ENCODE measurements at places on chromosomes 4 and X. TPM values are rescaled to one million over a fixed set of nuclear protein-coding genes. Genes with fewer than 3 reads are reported as not detected.

DNA sequence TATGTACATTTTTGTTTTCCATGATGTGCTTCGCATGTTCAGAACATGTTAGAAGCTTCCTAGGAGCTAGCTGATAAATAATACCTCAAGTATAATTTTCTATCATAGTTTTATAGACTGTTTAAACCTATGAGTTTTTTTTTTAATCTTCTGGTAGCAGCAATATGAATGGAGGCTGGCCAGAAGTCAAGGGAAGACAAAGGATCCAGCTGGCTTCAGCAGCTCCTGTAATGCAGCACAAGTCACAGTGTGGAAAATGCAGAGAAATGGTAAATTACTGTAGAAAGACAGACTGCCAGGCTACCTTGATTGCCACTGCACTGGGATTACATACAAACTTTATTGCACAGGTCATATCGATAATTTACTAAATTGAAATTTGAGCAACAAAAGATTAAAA is 537.9 kb downstream of the IQCM start:
- no peak overlapping the region for H3K4me3 ChIP-seq
- no peaks in the 10 kb centered on the region for H3K36me3 ChIP-seq
- no peak for DNase-seq
- H3K4me1 ChIP-seq = no peaks in the 10 kb centered on the region
- no peaks in the 10 kb centered on the region for H3K27me3 ChIP-seq
- no peak overlapping the region for H3K27ac ChIP-seq

DNA sequence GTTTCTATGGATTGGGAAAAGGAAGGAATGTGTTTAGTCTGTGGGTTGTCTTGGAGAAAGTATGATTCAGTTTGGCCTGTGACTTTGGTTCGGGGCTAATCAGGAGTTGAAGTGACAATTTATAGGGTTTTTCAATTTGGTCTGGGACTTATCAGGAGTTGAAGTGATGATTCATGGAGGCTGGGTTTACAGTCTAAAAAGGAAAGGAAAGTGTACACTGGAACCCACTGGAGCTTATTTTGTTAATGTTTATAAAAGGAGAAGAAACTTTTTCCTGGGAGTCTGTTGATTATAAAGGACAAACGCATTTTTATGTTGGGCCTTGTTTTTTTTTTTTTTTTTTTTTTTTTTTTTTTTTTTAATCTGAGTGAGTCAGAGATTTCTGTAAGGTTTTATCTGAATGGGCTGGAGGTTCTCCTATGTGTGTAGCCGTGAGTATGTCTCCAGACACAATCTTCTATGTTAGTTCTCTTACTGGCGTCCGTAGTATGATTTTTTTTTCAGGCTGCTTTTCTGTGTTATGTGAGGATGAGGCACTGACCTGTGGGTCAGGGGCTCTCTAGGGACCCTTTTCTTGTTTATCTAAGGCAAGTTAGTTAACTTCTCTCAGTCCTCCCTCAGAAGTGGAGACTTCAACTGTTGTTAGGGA is 33.0 kb upstream of the RAB9B start:
- H3K36me3 ChIP-seq = no peaks in the 10 kb centered on the region
- no peak overlapping the region for H3K4me3 ChIP-seq
- H3K4me1 ChIP-seq = no peaks in the 10 kb centered on the region
- DNase-seq = no peak

DNA sequence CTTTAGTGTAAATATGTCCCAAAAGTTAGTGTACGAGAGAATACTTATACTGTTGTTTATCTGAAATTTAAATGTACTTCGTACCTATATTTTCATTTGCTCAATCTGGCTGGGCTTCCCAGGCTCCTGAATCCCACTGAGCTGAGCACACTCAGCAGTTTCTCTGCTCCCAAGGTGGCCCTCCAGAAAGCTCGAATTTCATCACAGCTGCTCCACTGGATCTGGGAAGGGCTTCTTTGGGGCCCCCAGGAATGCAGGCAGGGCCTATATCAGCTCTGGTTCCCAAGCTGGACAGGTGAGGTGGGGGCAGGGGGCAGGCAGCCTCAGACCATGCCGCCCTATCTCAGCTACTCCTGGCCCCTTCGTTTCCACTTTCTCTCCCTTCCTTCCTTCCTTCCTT is 1.5 kb upstream of the FATE1 start:
- no peaks in the 10 kb centered on the region for H3K36me3 ChIP-seq
- DNase-seq = no peak
- no peaks in the 10 kb centered on the region for H3K4me1 ChIP-seq
- H3K27me3 ChIP-seq = peaks cover 4% of the 10 kb centered on the region
- H3K27ac ChIP-seq = no peak overlapping the region
- H3K4me3 ChIP-seq = no peak overlapping the region

- H3K4me1 ChIP-seq = no peaks in the 10 kb centered on the region
- DNase-seq = no peak
- peaks cover 19% of the 10 kb centered on the region for H3K27me3 ChIP-seq
- H3K36me3 ChIP-seq = no peaks in the 10 kb centered on the region
These were observed 64.1 kb upstream of the STOX2 start for GRCh38 chr4:183841001-183841400.

Gene VSIG1
- total RNA-seq = 5.0 TPM

DNA sequence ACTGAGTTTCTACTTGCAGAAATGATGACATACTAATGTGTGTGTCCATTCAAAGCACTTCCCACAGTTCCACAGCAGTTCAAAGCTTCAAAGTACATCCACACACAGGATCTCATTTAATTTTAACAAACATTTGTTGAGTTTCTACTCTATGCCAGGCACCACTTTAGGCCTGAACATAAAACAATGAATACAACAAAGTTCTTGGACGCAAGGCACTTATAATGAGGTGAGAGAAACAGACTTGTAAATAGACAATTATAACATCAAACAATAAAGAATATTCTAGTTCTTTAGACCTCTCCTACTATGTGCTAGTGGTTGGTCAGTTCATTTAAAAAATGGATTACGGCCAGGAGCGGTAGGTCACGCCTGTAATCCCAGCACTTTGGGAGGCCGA is 82.0 kb upstream of the SPANXB1 start:
- H3K27ac ChIP-seq = no peak overlapping the region
- peaks cover 29% of the 10 kb centered on the region for H3K4me1 ChIP-seq
- no peak for DNase-seq
- peaks cover 5% of the 10 kb centered on the region for H3K36me3 ChIP-seq
- no peaks in the 10 kb centered on the region for H3K27me3 ChIP-seq

GRCh38 chrX:3485727-3486126 is 139.3 kb upstream of the MXRA5 start:
- H3K27me3 ChIP-seq = no peaks in the 10 kb centered on the region
- no peak for DNase-seq
- H3K36me3 ChIP-seq = no peaks in the 10 kb centered on the region
- no peaks in the 10 kb centered on the region for H3K4me1 ChIP-seq
- H3K27ac ChIP-seq = no peak overlapping the region

Gene GAB3
- 10.5 TPM for total RNA-seq

DNA sequence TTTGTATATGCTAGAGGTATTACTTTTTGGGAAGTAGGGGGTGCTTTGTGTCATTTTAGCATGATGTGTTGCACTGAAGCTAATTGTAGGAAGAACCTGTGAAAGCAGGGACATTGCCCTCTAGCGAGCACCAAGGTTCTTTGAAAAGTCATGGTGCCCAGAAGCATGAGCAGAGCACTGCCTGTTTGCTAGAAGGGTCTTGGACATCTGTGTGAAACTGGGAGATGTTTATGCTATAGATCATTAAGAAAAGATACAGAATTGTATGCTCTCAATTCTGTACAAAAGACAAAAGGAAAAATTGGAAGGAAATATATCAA is 14.7 kb downstream of the GRPR start:
- no peaks in the 10 kb centered on the region for H3K4me1 ChIP-seq
- H3K4me3 ChIP-seq = no peak overlapping the region
- H3K36me3 ChIP-seq = no peaks in the 10 kb centered on the region
- no peak for DNase-seq
- H3K27me3 ChIP-seq = peaks cover 8% of the 10 kb centered on the region

DNA sequence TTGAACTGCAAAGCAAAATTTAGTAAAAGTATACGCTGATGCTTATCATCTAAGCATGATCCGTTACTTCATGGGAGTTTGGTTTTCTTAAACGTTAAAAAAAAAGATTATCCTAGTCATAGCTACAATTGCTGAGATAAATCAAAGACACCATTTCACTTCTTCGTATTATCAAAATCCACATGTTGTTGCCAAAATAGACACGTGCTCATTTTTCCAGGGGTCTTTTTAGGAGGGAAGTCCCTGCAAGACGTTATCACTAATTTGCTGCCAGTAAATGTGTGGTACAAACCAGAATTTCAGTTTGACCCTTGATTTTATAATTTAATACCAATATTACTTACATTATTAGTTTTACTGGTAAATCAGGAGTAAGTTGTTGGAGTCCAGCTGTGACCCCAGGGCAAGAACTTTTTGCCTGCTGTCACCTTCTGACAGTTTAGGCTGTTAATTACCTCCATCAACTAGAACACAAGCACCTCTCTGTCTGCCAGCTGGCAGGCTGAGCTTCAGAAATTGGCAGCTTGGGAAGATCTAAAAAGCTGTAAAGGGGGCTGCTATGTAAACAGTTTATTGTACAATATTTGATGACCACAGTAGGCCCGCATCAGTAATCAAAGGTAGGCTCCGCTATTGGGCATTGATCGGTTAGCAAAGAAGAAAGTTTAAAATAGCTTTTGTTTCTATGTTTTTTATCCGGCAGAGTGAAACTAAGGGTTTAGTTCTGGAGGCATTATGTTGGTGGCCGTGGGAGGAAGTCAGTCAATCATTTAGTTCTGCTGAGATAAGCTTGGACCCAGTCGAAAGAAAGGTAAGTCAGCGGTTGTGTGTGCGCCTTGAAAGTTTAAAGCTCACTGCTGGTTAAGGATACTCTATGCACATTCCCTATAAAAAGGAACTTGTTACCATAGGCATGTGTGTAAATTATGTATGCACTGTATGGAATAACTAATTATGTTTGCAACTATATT is 196.4 kb downstream of the FBXO8 start:
- no peaks in the 10 kb centered on the region for H3K36me3 ChIP-seq
- H3K27ac ChIP-seq = no peak overlapping the region

DNA sequence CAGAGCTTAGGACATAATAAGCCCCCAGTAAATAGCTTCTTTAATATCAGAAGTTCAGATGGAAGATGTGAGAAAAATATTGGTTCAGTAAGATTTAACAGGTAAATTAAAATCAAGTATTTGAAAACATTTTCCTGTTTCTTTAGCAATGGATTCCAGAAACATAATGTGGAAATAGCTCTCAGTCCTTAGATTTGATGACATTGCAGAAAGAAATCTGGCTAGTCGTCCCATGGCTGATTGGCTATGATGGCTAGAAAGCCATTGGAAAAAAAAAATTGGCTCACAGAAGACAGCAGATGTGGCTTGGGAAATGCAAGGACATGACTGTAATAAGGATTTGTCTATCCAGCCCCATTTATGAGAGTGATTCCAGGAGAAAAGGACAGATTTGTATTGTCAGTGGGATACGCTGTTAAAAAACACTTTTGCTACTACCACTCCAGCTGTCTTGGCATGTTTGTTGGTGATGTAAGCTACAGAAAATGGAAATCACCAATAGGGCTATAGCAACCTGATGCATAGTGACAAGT is 78.3 kb downstream of the AR start:
- DNase-seq = no peak
- H3K36me3 ChIP-seq = no peaks in the 10 kb centered on the region
- no peak overlapping the region for H3K27ac ChIP-seq
- H3K4me1 ChIP-seq = no peaks in the 10 kb centered on the region

GRCh38 chrX:50432829-50433289 is 37.8 kb downstream of the DGKK start:
- H3K4me1 ChIP-seq = no peaks in the 10 kb centered on the region
- no peaks in the 10 kb centered on the region for H3K36me3 ChIP-seq
- H3K27me3 ChIP-seq = no peaks in the 10 kb centered on the region

DNA sequence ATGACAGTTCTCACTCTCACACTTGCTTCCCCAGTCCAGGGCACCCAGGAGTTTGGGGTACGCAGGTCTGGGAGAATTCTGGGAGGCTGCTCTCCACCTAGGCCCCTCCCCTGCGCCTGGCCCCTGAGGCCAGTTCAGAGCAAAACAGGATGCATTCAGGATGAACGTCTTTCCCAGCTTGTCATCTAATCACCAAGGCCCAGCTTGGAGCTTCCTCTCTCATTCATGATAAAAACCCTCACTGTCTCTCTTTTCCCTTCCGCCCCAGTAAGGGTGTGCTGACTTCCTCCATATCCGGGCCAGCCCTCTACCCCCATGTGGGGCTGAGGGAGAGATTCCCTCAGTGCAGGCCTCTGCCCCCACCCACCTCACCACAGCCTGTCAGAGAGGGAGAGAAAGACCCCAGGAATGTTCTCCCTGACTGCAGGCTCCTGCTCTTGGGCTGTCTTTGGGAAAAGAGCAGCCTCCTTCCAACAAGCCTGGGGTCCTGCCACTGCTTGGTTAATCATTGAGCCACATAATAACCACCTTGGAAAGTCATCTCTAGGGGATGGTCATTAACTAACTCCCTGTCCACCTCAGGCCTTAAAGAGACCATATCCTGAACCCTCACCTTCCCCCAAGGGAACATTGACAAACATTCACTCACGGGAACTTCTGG is 50.1 kb downstream of the STARD8 start:
- no peak overlapping the region for H3K4me3 ChIP-seq
- H3K4me1 ChIP-seq = peaks cover 38% of the 10 kb centered on the region
- DNase-seq = no peak
- H3K27me3 ChIP-seq = no peaks in the 10 kb centered on the region
- no peaks in the 10 kb centered on the region for H3K36me3 ChIP-seq
- no peak overlapping the region for H3K27ac ChIP-seq

GRCh38 chr4:91116861-91117260 is 989.7 kb downstream of the CCSER1 start:
- H3K27ac ChIP-seq = no peak overlapping the region
- DNase-seq = no peak
- no peaks in the 10 kb centered on the region for H3K27me3 ChIP-seq

Gene CYSLTR1
- total RNA-seq = 15.7 TPM

Gene RPL39
- total RNA-seq = 2,056 TPM

DNA sequence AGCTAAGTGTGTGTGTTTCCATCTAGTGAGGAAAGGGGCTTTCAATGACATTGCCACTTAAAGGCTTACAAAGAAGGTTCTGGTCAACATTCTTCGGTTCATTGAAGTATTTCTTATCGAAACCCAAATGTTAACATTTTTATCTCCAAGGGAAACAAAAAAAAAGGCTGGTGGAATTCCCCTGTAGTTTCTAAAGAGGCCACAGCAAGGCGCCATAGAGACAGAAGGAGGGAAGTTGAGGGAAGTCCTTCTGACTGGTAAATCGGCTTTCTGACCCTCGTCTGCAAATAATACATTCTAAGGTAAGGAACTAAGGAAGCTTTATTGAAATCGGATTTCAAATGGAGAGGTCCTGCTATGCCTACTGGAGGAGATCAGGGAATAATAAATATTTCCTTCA is 1.7 kb upstream of the ZFP42 start:
- no peak overlapping the region for H3K27ac ChIP-seq
- no peaks in the 10 kb centered on the region for H3K4me1 ChIP-seq
- H3K27me3 ChIP-seq = peaks cover 2% of the 10 kb centered on the region
- no peak for DNase-seq
- peaks cover 3% of the 10 kb centered on the region for H3K36me3 ChIP-seq

- DNase-seq = no peak
- no peaks in the 10 kb centered on the region for H3K36me3 ChIP-seq
- no peaks in the 10 kb centered on the region for H3K4me1 ChIP-seq
- no peak overlapping the region for H3K27ac ChIP-seq
These were observed 892 bp downstream of the IL1RAPL2 start for GRCh38 chrX:104566681-104567501.

GRCh38 chrX:153871946-153872878 is 13.8 kb downstream of the L1CAM start:
- peaks cover 3% of the 10 kb centered on the region for H3K27me3 ChIP-seq
- H3K4me1 ChIP-seq = no peaks in the 10 kb centered on the region
- no peaks in the 10 kb centered on the region for H3K36me3 ChIP-seq
- no peak overlapping the region for H3K4me3 ChIP-seq
- DNase-seq = no peak
- no peak overlapping the region for H3K27ac ChIP-seq

Gene KIAA1210
- not detected for total RNA-seq

Gene PCDH10
- not detected for total RNA-seq

All from activated CD4-positive, alpha-beta memory T cell treated with anti-CD3 and anti-CD28 coated beads, Interleukin-2, amount 10 ng/mL, durations not matched to agents 7 days and 5 days (primary cell).